ENCODE measurements at places on chromosomes 2 and 18. TPM values are rescaled to one million over a fixed set of nuclear protein-coding genes. Genes with fewer than 3 reads are reported as not detected.

Gene NOSTRIN
- polyA plus RNA-seq, result 28.9 TPM

Gene MTHFD2
- 39.3 TPM for polyA plus RNA-seq

Gene TXNDC2
- polyA plus RNA-seq, result 212 TPM

Gene POTEC
- polyA plus RNA-seq, result 10.8 TPM

Gene COL5A2
- 24.7 TPM for polyA plus RNA-seq

Gene DDX18
- 31.1 TPM for polyA plus RNA-seq

Gene PDE6D
- polyA plus RNA-seq, result 102 TPM

- no peak for DNase-seq
Observed at GRCh38 chr2:112602917-112603316, 18.5 kb downstream of the CHCHD5 start.

DNA sequence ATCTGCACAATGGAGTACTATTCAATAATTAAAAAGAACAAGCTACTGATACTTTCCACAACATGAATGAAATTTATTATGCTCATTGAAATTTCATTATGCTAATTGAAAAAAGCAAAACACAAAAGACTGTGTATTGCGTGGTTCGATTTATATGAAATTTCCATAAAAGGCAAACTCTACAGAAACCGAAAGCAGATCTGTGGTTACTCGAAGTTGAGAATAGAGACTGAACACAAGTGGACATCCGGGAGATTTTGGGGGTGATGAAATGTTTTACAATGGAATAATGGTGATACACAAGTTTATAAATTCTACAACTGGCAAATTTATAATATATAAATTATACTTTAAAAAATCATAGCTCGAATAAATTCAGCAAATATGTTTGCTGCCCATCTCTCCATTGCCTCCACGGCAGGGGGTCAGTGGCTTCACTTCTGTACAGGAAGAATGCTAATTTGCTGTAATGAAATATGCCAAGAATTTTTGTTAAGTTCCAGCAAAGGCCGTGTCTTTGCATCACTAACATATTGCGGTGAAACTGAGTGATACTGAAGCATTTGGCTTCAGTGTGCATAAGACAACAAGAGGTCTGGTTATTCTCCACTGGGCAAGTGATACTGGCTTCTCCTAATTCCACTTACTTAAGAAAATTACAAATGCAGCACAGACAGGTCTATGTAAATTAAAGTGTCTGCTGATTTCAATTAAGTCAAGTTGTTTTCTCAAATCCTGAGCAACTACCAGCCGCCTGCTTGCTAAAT, 96.7 kb downstream of the TMEM163 start:
- no peak for DNase-seq

DNA sequence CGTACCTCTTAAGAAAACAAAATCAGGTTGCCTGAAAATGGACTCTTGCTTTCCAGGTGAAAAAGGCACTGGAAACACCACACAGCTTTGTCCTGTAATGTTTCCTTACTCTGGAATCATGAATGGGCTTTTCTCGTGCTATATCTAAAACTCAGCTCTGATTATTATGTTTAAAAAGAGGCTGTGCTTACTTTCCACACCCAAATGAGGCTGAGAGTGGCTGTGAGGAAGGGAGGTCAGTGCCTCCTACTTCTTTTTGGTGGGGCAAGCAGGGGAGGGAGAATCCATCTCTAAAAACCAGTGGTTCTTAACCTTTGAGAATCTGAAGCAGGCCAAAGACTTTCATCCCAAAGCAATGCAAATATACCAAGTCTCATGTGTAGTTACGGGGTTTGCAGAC, 148.6 kb downstream of the FAM210A start:
- no peak for DNase-seq

Measured in testis (tissue), 5 donors.